ENCODE measurements at places on chromosomes 5 and 9.

GRCh38 chr9:88387036-88387551 is 1.1 kb upstream of the SPIN1 start:
- DNase-seq: no peak

DNA sequence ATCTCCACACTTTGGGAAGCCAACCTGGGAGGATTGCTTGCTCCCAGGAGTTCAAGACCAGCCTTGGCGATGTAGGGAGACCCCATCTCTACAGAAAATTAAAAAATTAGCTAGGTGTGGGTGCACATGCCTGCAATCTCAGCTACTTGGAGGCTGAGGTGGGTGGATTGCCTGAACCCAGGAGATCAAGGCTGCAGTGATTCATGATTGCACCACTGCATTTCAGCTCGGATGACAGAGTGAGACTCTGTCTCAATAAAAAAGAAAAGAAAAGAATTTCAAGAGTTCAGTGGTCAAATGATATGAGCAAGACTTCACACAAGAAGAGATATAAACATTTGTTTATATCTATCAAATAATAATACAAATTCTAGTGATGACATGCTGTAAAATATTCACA is 23.0 kb upstream of the MTAP start:
- no peak for DNase-seq

DNA sequence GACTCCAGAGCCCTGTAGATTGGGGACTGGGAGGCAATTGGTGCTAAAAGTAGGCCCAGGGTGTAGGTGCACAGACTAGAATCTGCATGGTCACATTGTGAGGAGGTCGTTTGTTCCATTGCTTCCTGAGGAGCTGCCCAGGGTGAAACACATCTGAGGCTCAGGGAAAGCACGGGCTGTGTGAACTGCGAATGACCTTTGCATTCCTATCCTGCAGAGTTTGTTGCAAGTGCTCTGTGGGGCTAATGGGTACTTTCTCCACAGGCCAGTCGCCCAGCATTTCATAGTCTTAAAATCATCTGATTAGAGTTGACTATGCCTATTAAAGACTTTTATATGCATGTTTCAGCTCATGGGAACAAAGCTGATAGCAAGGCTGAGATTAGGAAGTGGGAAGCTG is 14.4 kb upstream of the SLC46A2 start:
- DNase-seq: no peak

GRCh38 chr9:80932947-80933780 is 756.2 kb downstream of the TLE1 start:
- no peak for DNase-seq

- DNase-seq: no peak
Measured at GRCh38 chr5:132667761-132668705, 5.8 kb upstream of the IL4 start.

DNA sequence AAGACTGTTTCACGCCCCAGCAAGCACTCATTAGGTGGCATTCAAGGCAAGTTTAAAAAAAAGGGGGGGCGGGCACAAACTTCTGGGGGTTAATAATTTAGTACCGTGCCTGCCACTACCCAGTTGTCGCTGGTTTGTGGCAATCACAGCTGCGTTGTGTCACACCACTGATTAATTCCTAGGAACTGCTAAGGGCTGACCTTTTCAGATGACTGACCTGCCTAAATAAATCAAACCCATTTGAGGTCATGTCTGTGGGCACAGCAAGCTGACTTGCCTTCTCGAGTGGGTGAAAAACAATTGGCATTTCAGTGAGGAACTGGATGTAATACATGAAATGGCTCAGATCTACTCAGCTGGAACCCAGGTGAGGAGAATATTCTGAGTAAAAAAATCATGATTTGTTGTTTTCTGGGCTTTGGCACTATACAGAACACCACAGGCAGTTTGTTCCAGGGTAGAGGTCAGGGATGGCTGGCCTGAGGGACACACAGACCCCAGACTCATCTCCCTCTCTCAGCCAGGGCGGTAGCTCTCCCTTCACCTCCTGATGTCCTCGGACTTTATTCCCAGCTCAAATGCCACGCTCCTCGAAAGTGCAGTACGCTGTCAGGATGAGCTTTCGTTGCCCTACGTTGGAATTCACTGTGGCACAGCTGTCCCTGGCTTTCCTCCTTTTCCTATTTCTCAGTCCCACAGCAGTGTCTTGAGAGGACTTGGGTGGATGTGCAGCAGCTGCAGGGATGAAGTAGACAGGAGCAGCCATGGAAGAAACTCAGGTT is 15.5 kb upstream of the MGAT1 start:
- DNase-seq: no peak

- no peak for DNase-seq
Measured at GRCh38 chr9:128245421-128246151, 30.2 kb downstream of the GOLGA2 start.

DNA sequence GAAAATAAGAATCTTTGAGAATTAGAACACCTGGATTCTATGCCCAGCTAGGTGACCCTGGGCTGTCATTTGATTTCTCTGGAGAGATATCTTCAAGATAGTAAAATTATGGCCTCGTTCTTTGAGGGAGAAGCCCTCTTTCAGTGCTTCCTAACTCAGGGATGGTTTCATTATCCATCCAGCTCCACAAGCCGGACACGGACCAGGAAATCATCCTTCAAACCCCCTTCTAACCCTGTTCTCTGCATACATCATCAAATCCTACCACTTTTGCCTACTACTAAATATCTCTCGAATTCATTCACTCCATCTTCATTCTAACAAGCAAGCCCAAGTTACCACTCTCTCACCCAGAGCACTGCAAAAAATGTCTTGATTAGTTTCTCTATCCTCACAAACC is 57.2 kb downstream of the MAPKAP1 start:
- no peak for DNase-seq

- DNase-seq: no peak
Measured at GRCh38 chr5:56522169-56522568, 289.0 kb upstream of the ANKRD55 start.

- no peak for DNase-seq
Measured at GRCh38 chr9:28653216-28653615, 1079.9 kb upstream of the C9orf72 start.

DNA sequence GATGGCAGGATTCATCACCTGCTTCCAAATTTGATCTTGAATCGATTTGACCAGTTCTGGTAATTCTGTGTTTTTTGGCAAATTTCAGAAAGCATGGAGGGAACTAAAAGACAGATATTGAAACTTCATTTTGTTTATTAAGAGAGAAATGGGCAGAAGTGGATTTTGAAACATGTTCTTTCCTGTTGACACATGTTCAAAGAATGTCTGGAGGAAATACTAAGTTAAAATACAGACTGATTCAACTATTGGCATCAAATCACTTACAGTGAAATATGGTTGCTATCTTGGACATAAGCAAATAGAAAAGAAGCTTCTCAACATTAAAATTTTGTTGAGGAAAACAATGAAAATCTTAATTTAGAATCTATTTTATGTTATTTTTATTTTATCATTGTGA is 19.3 kb upstream of the GZMK start:
- DNase-seq: no peak

DNA sequence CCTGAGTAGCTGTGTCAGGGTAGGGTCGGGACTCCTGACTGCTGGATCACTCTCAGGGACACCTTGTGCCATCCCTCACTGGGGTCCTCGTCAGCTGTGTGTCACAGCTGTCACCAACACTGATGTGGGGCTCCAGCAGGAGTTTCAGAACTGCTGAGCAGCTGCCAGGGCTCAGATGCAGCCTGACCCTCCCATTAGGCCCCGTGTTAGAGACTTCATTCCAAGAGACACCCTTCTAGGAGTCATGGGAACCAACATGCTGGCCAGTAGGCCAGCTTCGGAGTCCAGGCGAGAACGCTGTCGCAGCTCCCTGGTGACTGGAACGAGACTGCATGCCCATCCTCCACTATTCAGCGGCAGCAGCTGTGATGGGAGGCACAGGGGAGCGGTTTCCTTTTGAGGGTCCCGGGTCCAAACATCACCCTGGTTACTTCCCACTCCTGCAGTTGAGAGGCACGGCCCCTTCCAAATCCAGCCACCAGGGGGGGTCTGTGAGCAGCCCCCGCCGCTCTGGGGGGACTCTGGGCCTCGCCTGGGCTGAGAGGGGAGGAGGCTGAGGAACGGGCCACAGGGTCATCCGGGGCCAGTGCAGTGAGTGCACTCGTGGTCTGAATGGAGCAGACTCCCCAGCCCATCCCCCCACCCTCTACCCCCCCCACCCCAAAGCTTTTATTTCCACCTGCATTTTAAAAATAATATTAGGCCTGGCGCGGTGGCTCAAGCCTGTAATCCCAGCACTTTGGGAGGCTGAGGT is 12.6 kb upstream of the TCF7 start:
- no peak for DNase-seq

- DNase-seq: no peak
Measured at GRCh38 chr5:34789639-34790038, 49.3 kb upstream of the TTC23L start.

DNA sequence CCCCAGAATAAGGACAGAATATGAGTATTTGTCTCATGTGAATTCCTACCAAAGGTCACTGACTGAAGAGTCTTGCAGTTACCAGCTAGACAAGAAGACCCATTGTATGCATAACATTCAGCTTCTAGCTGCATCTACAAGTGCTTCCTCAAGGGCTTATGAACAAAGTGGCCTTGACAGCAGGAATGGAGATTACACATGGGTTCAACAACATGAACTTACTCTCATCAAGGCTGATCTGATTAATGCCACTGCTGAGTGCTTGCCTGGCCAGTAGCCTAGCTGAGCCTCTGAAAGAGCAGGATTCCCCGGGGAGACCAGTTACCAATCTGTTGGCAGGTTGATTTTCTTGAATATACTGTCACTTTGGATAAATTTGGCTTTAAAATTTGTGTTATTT is 76.7 kb upstream of the CHD1 start:
- DNase-seq: no peak

GRCh38 chr5:91345461-91345860 is 37.7 kb downstream of the ARRDC3 start:
- no peak for DNase-seq

DNA sequence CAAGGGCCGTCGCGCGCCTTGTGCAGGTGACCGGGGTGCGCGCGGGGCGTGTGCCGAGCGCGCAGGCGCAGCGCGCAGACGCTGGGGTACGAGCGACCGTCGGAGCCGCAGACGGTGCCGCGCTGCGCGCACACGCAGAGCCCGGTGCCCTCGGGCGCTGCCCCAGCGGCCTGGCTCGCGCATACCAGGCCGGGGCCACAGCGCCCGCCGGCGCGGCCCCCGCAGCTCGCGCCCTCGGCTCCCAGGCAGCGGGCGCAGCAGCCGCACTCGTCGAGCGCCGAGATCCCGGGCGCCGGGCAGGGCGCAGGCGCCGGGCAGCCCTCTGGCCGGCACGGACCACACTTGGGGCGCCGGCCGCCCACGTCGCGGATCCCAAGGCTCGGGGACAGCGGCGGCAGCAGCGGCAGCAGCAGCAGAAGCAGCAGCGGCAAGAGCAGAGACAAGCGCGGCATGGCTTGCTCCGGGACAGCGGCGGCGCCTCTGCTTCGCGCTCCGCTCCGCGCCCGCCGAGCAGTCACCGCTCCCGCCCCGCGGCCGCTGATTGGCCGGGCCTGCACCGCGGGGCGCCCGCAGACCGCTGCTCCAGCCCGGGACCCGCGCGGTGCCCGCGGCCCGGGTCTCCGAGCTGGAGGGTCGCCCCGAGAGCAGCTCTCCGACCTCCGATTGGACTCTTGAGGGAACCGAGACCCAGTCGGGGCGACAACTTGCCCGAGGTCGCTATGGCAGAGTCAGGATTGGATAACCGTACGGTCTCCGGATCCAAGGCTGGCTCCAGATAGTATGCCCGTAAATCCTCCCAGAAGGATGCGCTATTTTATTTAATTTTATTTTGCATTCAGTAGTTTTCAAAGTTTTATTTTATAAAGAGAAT is at the start of gene IGFBPL1:
IGFBPL1 (minus strand) TSS at position 482 of the 871 bp plus-strand sequence; CDS start at position 452, 30 bp downstream.
- peak; percentile 65 for DNase-seq

GRCh38 chr5:120236360-120236759 is 227.7 kb upstream of the PRR16 start:
- DNase-seq: no peak

- DNase-seq: no peak
Measured at GRCh38 chr9:101536938-101537337, 3.3 kb downstream of the RNF20 start.

GRCh38 chr9:9819886-9820285 is 792.9 kb downstream of the PTPRD start:
- no peak for DNase-seq

DNA sequence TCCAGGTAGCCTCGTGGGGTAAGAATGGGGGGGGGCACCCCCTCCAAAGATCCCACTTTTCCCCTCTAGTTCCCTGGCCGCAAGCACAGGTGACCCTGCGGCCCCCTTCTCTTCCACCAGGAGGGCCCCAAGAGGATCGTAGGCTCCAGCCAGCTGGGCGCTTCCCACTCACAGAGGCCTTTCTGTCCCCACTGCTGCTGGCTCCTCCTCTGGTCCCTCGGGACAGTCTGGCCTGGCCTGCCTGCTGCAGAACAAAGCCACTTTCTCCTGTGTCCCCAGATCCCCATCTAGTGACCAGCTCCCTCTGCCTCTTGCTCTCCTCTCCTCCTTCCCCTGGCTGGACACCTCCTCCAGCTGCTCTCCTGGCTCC is 534 bp upstream of the SAPCD2 start:
- DNase-seq: peak; percentile 23

DNA sequence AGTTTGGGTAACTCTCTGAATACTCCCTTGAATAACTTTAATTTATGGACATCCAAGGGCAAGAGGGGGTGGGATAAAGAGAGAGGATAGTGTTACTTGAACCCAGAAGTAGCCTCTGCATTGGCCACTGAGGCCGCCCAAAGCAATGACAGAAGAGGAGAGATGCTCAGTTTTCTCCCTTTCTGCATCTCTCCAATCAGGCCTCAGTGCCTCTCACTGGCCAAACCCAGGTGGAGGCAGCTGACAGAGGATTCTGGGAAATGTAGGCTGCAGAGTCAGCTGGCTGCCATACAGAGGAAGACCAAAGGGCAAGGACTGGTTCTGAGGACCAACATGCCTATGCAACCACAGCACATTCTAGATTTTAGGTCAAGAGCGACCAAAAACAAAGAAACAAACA is 719.4 kb downstream of the MAT2B start:
- DNase-seq: no peak

DNA sequence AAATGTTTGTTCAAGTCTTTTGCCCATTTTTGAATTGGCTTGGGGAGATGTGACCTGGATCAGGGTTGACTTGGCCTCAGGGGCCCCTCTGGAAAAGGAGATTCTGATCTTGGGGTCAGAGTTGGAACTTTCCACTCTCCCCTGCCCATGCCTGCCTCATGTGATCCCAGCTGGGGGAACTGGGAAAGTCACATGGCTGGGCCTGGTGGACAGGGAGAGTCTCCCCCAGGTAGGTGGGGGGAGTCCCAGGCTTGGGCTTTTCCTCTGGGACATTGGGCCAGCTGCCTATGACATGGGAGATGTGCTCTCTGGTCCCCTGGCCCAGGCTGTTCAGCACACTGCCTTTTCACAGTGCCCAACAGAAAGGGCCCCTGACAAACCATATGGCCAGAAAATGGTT is 60.7 kb downstream of the NDST1 start:
- no peak for DNase-seq

All from NCI-H1930 (cell line).